IMR-90 (cell line): ENCODE measurements at places on chromosomes 7 and 10.
A peak's percentile ranks its signal among the peaks of the same experiment; 100 is the strongest.

GRCh38 chr10:12710594-12711349 lies 290.7 kb downstream of the CCDC3 start:
- no peak overlapping the region for H3K4me3 ChIP-seq
- H3K4me1 ChIP-seq: peaks cover 28% of the 10 kb centered on the region
- peak overlapping the region; percentile 85; the same call in 1 of the 2 replicates for H3K27ac ChIP-seq

- peaks cover 6% of the 10 kb centered on the region for H3K27me3 ChIP-seq
- no peak overlapping the region for H3K4me3 ChIP-seq
- H3K36me3 ChIP-seq: no peaks in the 10 kb centered on the region
- no peak for DNase-seq
- H3K4me1 ChIP-seq: no peaks in the 10 kb centered on the region
Observed at GRCh38 chr7:37007691-37008090, 283.4 kb upstream of the AOAH start.

GRCh38 chr7:20442951-20443350 lies 112.3 kb downstream of the ITGB8 start:
- no peaks in the 10 kb centered on the region; the same call in 1 of the 2 replicates for H3K27me3 ChIP-seq
- no peak overlapping the region for H3K4me3 ChIP-seq
- H3K27ac ChIP-seq: no peak overlapping the region

- no peaks in the 10 kb centered on the region for H3K27me3 ChIP-seq
- no peak overlapping the region for H3K4me3 ChIP-seq
- no peaks in the 10 kb centered on the region for H3K4me1 ChIP-seq
Observed at GRCh38 chr7:96910486-96910885, 94.9 kb upstream of the DLX6 start.

DNA sequence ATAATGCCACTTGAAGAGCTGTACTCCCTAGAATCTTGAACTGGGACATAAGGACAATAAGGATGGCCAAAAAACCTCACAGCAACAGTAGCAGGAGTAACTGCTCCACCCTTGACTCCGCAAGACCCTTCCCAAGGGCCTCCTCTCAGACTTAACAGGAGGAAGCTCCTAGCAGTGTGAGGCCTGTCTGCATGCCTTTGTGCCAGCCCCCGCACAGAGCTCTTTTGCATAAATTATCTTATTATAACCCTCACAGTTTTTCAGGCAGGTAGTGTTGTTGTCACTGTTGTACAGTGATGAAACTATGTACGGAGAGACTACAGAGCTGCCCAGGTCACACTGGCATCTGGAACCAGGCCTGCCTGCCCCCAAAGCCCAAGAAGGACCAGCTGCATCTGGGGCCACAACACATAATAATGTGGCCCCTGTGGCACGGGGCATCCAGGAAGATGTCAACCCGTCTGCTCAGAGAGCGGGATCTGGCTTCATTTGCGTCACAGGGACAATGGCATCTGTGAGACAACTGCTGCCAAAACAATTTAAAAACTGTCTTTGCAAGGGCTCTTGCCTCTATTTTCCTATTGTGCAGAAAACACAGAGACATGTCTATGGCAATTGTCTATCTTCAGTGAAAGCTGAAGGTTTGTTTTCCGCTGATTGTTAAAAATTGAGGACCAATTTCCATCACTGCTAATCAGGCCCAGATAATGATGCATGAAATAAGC lies 249.3 kb upstream of the GRB10 start:
- peaks cover 28% of the 10 kb centered on the region for H3K4me1 ChIP-seq
- H3K4me3 ChIP-seq: no peak overlapping the region
- no peaks in the 10 kb centered on the region for H3K36me3 ChIP-seq
- H3K27me3 ChIP-seq: no peaks in the 10 kb centered on the region
- no peak overlapping the region for H3K27ac ChIP-seq

DNA sequence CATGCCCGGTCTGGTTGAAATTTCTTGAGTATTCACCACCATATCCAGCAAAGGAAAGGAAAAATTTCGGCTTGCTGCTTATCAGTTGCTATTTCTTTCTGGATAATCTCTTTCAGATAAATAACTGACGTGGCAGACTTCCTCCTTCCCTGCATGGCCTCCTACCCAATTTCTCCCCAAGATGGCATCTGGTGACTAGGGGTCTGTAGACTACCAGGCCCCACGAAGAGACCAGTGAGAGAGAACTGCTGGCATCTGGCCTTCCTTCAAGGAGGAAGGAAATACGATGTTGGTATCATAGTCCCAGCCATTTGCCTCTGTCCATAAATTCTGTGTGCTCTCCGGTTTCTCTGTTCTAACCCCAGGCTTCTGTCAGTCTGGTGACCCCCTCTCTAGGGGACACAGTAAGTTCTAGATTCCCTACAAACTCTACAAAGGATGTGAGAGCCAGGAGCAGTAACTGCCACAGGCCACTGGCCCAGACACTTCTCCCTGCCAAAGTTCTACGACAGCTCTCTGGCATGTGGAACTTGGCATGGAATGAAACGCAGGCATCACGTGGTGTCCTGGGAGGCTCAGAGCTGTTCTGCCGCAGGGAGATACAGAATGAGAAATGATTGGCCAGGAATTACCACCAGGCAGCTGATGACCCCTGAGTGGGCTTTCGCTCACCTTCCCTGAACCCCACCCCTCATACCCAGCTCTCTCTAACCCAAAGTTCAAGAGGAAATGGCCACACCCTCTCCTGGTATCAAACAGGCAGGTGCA lies 30.0 kb upstream of the MSRB2 start:
- no peaks in the 10 kb centered on the region for H3K4me1 ChIP-seq
- H3K4me3 ChIP-seq: no peak overlapping the region

DNA sequence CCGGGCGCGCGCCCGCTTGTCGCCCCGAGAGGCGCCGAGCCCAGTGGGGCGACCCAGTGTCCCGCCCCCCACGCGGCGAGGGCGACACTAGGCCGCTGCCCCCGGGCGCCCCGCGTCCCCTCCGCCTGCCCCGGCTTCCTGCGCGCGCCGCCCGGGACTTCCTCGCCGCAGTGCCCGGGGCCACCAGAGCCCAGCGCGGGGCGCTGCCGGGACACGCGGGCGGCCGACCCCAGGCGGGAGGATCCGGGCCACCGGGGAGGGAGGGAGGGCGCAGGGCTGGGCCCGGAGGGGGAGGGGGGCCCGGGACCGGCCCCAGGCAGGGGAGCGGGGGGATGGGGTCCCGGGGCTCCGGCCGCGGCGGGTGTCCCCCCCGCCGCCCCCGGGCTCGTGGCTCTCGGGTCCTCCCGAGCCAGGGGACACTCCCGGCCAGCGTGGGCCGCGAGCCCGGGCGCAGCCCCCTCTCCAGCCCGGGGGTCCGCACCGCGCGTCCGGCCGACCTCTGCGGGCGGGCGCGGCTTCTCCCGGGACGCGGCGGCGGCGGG lies 435 bp upstream of the PWWP2B start:
- no peaks in the 10 kb centered on the region for H3K36me3 ChIP-seq
- H3K4me1 ChIP-seq: peaks cover 21% of the 10 kb centered on the region
- peak; percentile 31 for DNase-seq
- H3K27me3 ChIP-seq: no peaks in the 10 kb centered on the region

DNA sequence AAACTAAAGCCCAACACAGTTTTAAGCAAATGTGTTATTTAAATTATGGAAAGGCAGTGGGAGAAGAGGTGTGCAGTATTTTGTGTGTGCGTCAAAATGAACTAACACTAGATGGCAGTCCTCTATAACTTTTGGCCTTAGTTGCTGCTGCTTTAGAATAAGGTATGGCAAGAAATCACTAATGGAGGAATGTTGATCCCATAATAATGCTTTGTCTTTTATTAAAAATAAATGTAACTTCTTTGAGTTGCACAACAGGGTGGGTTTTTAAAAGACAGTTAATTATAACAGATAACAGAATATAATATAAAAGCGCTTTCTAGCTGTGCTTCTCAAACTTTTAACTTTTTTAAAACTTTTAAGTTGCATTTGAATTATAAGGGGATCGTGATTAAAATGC lies 56.4 kb downstream of the BBS9 start:
- H3K4me3 ChIP-seq: no peak overlapping the region
- peaks cover under 1% of the 10 kb centered on the region; the same call in 1 of the 2 replicates for H3K36me3 ChIP-seq
- DNase-seq: peak; percentile 68
- H3K27ac ChIP-seq: no peak overlapping the region
- no peaks in the 10 kb centered on the region for H3K4me1 ChIP-seq

- H3K27me3 ChIP-seq: no peaks in the 10 kb centered on the region
- no peak overlapping the region for H3K4me3 ChIP-seq
- no peaks in the 10 kb centered on the region for H3K4me1 ChIP-seq
- no peak for DNase-seq
- no peaks in the 10 kb centered on the region for H3K36me3 ChIP-seq
Observed at GRCh38 chr10:121631365-121632029, 33.3 kb upstream of the FGFR2 start.

DNA sequence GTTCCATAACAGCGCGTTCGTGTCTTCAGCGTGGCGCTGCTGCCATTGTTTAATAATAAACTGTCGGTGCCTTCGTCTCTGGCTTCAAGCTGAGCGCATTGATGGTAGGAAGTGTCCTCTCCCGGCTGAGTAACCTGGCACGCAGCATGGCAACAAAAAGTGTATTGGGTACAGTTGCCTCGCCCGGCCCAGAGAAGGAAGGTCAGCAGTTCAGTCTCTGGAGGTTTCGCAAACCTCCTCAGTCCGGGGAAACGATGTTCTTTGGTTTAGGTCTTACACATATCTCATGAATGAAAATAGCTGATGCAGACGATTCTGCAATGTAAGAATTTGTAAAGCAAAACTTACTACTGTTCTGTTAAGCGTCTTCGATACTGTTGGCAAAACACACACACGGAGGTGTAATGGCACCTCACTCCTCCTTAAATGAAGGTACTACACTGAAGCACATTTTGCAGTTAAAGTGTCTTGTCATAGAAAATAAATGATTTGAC lies 739 bp upstream of the CCDC186 start:
- H3K4me3 ChIP-seq: peak overlapping the region; percentile 90
- no peak overlapping the region for H3K27ac ChIP-seq
- H3K4me1 ChIP-seq: no peaks in the 10 kb centered on the region
- peaks cover 6% of the 10 kb centered on the region for H3K27me3 ChIP-seq
- peak; percentile 7 for DNase-seq

DNA sequence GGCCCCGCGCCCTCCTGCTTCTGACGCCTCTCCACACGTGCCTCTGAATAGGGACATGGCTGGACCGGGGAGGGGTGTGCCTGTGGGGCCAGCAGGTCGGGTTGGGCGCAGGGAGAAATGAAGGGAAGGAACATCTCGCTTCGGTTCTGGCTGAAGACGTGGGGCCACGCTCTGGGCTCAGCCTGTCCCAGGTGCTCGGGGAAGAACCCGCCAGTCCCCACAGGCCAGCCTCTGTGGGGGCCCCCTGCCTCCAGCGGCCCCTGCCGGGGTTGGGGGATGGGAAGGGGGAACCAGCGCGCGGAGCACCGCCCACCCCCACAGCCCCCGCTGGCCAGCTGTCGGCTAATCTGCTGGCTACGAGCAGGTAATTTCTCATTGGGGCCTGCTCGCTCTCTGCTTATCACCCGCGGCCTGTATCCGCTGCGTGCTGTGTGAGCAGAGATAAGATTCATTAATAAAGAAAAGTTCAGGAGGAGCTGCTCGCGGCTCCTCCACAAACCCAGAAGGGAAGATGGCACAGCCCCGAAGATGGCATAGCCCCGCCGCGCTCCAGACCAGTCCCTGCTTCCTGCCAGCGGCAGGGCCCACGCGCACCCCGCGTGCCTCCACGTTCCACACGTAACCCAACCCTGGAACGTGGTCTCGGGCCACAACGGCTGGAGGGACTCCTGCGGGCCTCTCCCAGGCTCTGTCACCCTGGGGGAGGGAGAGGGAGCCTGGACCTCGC lies 186.2 kb downstream of the ELFN1 start:
- no peak for DNase-seq
- H3K4me3 ChIP-seq: no peak overlapping the region
- no peaks in the 10 kb centered on the region for H3K36me3 ChIP-seq
- H3K27ac ChIP-seq: no peak overlapping the region
- no peaks in the 10 kb centered on the region for H3K4me1 ChIP-seq
- H3K27me3 ChIP-seq: no peaks in the 10 kb centered on the region
